Upper lobe of left lung (tissue), 6 donors: ENCODE measurements at places on chromosomes 4 and X.

DNA sequence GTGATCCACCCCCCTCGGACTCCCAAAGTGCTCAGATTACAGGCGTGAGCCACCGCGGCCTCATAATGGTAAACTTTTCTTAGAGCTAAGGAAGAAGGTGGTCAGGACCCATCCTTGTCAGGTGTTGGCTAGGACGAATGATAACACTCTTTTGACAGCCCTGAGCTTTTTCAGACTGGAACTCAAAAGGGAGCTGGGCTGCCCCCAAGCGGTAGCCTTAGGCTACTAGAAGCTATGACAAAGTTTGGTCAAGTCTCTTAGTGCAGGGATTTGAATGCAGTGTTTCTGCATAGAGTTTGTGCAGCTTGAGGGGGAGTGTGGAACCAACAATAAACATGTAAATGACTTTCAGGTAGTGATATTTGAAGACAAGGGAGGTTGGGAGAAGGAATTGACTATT is 11.8 kb upstream of the HSD17B10 start:
- DNase-seq, result peak; percentile 44

GRCh38 chrX:83512111-83512510 is 4.0 kb downstream of the POU3F4 start:
- no peak for DNase-seq

GRCh38 chrX:53659039-53659438 is 27.5 kb downstream of the HUWE1 start:
- DNase-seq, result no peak

DNA sequence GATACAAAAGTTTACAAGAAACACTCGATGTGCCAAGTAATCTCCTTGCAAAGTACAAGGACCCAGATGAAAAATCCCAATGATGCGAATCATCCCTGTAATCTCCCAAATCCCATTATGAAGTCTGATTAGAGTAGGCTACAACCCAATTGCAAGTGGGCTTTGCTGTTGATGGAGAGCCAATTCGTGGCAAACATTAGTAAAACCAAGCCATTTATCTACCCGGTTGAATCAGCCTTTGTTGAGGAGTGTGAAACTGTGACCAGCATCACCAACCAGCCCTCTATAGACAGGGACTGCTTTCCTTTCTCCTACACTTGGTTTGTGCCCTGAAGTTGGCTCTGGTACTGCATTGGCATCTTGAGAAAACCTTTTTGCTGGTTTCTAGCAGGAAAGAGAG is 1.2 kb upstream of the PRPS2 start:
- DNase-seq, result no peak

DNA sequence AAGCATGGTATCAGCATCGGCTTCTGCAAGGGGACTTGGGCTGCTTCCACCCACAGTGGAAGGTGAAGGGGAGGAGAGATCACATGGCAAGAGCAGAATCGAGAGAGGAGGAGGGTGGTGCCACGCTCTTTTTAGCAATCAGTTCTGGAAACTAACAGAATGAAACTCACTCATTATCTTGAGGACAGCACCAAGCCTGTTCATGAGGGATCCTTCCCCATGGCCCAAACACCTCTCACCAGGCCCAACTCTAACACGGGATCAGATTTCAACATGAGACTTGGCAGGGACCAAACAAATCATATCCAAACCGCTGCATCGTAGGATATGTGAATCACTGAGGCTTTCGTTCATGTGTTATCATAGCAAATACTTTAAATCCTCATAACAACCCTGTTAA is 125.5 kb downstream of the GPC3 start:
- no peak for DNase-seq

DNA sequence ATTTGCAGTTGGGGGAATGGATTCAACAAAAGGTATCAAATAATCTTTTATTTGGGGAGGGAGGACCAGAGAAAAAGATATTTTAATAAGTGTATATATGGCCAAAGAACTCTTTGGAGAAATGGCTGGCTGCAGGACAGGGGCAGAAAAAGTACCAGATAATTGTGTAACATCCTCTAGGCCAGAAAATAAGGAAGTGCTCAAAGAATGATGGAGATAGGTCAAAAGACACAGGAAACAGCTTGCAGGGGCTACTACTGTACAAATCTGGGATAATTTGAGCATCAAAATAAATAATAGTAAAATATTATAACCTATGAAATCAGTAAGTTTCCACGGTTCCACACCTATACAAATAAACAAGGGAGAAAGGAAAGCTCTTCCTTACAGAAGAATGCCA is 34.8 kb downstream of the KLHL5 start:
- DNase-seq, result no peak

- no peak for DNase-seq
Measured at GRCh38 chr4:123606946-123607542, 210.4 kb downstream of the SPRY1 start.

DNA sequence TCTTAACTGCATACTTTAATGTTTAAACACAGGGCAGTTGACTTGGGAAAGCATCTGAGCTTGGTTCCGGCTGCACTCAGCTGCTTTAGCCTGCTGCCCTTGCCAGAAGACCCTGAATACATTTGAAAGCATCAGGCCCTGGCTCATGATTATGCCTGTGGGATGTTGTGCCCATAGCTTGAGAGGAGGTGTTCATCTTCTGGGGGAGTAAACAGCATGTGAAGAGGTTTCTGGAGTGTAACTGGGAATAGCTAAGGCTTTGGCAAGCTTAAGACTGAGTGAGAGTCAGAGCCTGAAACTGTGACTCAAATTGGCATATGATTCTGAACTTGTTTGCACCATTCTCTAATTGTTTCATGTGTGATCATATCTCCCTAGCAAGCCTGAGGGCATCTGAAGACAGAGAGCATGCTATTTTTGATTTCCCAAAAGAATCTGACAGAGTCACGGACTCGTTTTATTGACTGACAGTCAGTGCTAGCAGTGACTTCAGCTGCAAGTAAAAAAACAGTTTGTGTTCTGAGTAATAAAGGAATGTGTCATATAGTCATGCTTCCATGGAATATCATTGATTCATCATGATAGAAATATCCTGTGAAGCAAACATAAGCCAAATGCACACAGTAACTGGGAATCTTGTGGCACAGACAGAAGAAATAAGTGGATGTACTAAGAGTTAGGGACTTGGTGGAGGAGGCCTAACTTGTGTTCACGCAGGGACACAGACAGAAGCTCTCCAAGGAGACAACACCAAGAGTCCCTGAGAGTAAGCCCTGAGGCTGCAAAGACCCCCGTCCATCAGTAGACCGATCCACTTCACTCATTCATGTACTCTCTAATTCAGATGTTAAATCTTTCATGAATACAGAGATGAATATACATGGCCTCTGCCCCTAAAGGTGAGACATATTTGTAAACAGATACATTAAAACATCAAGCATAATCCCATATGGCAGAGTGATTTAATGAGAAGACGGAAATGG is 100.7 kb downstream of the SYNPO2 start:
- no peak for DNase-seq

- DNase-seq, result no peak
Measured at GRCh38 chr4:132587626-132588025, 561.5 kb upstream of the PCDH10 start.

GRCh38 chr4:187770345-187770744 is 225.2 kb upstream of the ZFP42 start:
- DNase-seq, result no peak
